ENCODE measurements at places on chromosomes 12 and 14. TPM values are rescaled to one million over a fixed set of nuclear protein-coding genes. Genes with fewer than 3 reads are reported as not detected.

DNA sequence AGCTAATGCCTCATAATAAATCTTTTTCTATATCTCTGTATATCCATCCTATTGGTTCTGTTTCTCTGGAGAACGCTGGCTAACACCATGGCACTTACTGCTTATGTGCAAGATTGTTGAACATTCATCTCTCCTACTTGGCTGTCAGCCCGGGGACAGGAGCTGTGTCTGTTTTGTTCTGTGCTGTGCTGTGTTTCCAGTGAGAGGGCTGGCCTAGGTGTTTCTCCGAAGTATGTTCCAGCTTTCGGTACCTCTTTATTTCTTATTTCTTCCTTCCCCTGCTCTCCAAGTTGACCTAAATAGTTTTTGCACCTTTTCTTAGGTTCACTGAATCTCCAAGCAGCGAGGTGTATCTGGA is 18.8 kb upstream of the NR4A1 start:
- peaks cover 7% of the 10 kb centered on the region for H3K4me1 ChIP-seq
- H3K4me3 ChIP-seq, result no peak overlapping the region
- H3K36me3 ChIP-seq, result no peaks in the 10 kb centered on the region
- H3K27ac ChIP-seq, result peak overlapping the region; percentile 80

DNA sequence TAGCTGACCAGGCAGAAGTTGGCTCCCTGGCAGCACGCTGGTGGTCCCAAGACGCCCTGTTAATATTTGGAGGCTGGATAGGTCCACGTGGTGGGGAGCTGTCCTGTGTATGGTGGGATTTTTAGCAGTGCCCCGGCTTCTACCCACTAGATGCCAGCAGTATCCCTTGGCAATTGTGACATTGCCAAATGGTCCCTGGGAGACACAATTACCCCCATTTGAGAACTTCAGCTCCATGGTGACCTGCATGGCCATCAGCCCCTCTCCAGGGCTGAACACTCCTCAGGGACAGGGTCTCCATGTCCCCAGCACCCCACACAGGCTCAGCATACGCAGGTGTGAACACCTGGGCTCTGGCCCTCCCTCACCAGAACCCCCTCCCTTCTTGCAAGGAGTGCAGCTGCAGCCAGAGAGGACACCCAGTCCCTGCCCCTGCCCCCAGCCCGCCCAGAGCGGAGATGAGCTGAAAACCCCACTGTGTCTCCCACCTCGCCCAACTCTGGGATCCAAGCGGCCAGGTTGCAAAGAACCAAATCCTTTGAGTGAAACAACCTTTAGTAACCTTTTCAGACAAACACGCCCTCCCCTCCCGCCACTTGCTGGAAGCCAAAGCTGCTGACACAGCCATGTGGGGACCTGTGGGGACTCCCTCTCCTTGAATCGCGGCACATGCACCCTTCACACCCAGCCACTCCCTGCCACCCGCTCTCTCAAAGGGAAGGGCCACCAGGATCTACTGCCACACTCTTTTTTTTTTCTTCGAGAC is 120.4 kb downstream of the CALM1 start:
- no peak overlapping the region for H3K27ac ChIP-seq
- no peaks in the 10 kb centered on the region for H3K36me3 ChIP-seq
- peak; percentile 61 for DNase-seq
- peaks cover 37% of the 10 kb centered on the region for H3K4me1 ChIP-seq
- no peaks in the 10 kb centered on the region for H3K27me3 ChIP-seq

- H3K4me3 ChIP-seq, result peak overlapping the region; percentile 62
- peaks cover 8% of the 10 kb centered on the region for H3K36me3 ChIP-seq
- peak overlapping the region; percentile 65 for H3K27ac ChIP-seq
Measured at GRCh38 chr14:104794631-104794992, 936 bp downstream of the AKT1 start.

DNA sequence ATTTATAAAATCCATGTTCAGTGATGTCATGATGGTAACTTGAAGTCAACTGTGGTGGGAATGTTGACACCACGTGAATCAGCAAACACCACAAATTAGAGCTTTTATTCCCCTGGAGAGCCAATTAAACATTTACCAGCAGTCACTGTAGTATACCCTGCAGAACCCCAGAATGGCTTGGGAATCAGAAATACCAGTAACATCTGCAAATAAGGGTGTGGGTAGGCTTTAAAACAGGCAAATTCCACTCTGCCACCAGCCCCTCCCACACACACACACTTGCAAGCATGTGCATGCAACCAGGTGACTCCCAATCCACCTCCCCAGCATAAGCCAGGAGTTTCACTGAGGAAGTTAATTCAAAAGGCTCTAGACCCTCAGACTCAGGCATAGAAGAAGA is 63.6 kb upstream of the TMEM263 start:
- H3K27me3 ChIP-seq, result no peaks in the 10 kb centered on the region
- DNase-seq, result peak; percentile 70
- H3K4me3 ChIP-seq, result no peak overlapping the region

- no peaks in the 10 kb centered on the region for H3K27me3 ChIP-seq
- no peak overlapping the region for H3K27ac ChIP-seq
- peak; percentile 46 for DNase-seq
Measured at GRCh38 chr14:70753518-70753953, 55.8 kb downstream of the MAP3K9 start.

GRCh38 chr14:93970965-93971634 is 5.3 kb downstream of the ASB2 start:
- no peaks in the 10 kb centered on the region for H3K27me3 ChIP-seq
- no peaks in the 10 kb centered on the region for H3K4me1 ChIP-seq
- H3K4me3 ChIP-seq, result peak overlapping the region; percentile 25
- no peak for DNase-seq

DNA sequence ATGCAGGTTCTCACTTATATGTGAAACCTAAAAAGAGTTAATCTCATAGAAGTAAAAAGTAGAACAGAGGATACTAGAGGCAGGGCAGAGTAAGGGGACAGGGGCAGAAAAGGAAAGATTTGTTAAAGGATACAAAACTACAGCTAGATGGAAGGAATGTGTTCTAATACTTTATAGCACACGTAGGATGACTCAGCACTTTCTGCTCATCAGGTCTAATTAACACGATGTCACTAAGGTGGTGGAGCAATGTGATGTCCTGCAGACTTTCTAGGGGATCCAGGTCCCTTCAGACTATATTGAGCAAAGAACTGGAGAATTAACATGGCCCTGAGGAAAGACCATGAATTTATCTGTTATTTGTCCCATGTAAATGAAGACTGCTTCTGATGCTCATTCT is 80.8 kb upstream of the CMKLR1 start:
- no peak for DNase-seq
- no peak overlapping the region for H3K4me3 ChIP-seq
- no peaks in the 10 kb centered on the region for H3K36me3 ChIP-seq
- no peak overlapping the region for H3K27ac ChIP-seq

GRCh38 chr12:92218394-92219077 is 72.9 kb upstream of the BTG1 start:
- no peak for DNase-seq
- H3K27ac ChIP-seq, result no peak overlapping the region
- no peak overlapping the region for H3K4me3 ChIP-seq

- peak overlapping the region; percentile 12 for H3K4me3 ChIP-seq
- H3K36me3 ChIP-seq, result no peaks in the 10 kb centered on the region
- H3K27me3 ChIP-seq, result peaks cover 95% of the 10 kb centered on the region
- H3K27ac ChIP-seq, result no peak overlapping the region
- DNase-seq, result no peak
- H3K4me1 ChIP-seq, result peaks cover 6% of the 10 kb centered on the region
Measured at GRCh38 chr14:36656687-36657398, 4.8 kb upstream of the PAX9 start.

- no peak overlapping the region for H3K27ac ChIP-seq
- DNase-seq, result no peak
- no peak overlapping the region for H3K4me3 ChIP-seq
- no peaks in the 10 kb centered on the region for H3K36me3 ChIP-seq
- H3K27me3 ChIP-seq, result no peaks in the 10 kb centered on the region
Measured at GRCh38 chr12:8816448-8817050, 5.9 kb upstream of the A2ML1 start.

DNA sequence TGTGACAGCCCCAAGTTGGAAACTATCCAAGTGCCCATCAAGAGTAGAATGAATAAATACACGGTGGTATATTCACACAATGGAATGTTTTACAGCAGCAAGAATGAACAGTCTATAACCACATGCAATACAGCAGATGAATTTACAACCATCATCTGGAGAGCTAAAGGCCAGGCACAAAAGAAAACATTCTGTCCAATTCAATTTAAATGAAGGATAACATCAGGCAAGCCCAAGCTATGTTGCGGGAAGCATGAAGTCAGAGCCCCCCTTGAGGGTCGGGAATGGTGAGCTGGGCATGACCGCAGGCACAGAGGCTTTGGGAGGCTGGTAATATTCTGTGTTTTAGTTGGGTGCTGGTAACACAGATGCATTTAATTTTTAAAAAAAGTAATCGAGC is 76.0 kb downstream of the SYNE3 start:
- H3K4me1 ChIP-seq, result no peaks in the 10 kb centered on the region
- H3K27ac ChIP-seq, result no peak overlapping the region
- no peaks in the 10 kb centered on the region for H3K27me3 ChIP-seq
- no peak overlapping the region for H3K4me3 ChIP-seq
- H3K36me3 ChIP-seq, result no peaks in the 10 kb centered on the region

DNA sequence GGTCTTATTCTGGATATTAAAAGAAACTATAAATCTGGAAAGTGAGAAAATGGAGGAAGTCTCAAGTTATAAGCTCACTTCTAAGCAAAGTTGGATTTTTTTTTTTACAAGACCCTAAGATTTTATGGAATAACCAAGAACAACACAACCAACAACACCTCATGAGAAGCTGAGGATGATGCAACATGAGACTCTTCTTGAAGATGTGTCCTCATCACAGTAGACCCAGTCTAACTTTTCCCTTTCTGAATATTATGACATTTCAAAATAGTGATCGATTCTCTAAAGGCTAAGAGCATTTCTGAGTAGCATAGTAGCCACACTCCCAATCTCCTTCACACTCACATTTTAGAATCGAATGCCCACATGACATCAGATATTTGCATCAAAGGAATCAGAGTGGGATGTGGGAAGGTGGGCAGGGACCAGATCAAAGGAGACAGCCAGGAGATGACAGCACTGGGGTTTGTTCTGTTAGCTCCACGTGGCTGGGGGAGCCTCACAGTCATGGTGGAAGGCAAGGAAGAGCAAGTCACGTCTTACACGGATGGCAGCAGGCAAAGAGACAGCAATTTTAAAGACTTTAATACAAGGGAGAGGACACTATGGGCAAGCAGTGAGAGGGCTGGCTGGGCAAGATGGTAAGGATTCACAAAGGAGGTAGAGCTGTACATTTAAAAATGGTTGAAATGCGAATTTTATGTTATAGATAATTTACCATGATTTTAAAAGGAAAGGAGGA is 90.7 kb upstream of the MYL2 start:
- no peaks in the 10 kb centered on the region for H3K4me1 ChIP-seq
- no peak overlapping the region for H3K27ac ChIP-seq
- H3K27me3 ChIP-seq, result no peaks in the 10 kb centered on the region
- H3K4me3 ChIP-seq, result no peak overlapping the region
- H3K36me3 ChIP-seq, result no peaks in the 10 kb centered on the region

DNA sequence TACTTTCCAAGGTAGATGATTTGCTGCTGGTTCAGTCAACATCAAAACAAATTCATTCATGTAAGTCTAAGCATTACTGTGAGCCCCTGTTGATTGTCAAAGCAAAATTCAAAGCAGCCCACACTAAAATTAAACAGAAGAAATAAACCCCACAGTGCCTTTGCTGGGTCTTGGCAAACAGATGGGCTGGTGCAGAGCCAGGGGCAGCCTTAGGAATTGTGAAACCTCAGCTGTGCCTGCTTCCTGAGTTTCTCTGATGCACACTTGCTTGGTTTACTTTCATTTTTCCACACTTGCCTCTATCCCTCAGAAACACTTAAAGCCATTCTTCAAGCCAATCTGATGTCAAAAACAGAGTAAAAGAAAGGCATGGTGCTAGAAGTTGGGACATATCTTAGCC is 6.6 kb upstream of the PLEKHG7 start:
- no peak overlapping the region for H3K4me3 ChIP-seq
- H3K27ac ChIP-seq, result no peak overlapping the region
- no peaks in the 10 kb centered on the region for H3K4me1 ChIP-seq

- H3K27me3 ChIP-seq, result no peaks in the 10 kb centered on the region
- no peak overlapping the region for H3K27ac ChIP-seq
- no peak overlapping the region for H3K4me3 ChIP-seq
- no peaks in the 10 kb centered on the region for H3K4me1 ChIP-seq
- no peaks in the 10 kb centered on the region for H3K36me3 ChIP-seq
Measured at GRCh38 chr14:31770271-31770670, 209.1 kb downstream of the NUBPL start.

DNA sequence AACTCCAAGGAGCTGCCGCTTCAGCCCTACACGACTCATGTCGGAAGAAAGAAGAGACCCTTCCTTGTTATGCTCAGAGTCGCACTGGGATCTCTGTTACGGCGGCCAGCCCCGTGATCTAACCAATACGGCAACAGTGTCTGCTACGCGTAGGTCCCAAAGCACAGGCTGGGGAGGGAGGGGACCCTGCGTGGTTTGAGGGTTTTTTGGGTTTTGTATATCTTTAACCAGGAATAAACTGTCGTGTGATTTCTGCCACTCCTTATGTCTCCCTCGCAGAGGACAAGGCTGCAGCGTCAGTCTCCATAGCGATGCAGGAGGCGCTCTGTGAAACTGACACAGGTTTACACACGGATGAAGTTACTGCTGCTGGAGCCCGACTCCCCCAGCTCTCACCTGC is 60.0 kb upstream of the DIO3 start:
- H3K27ac ChIP-seq, result no peak overlapping the region
- no peak for DNase-seq
- no peaks in the 10 kb centered on the region for H3K36me3 ChIP-seq
- no peaks in the 10 kb centered on the region for H3K27me3 ChIP-seq
- no peak overlapping the region for H3K4me3 ChIP-seq

DNA sequence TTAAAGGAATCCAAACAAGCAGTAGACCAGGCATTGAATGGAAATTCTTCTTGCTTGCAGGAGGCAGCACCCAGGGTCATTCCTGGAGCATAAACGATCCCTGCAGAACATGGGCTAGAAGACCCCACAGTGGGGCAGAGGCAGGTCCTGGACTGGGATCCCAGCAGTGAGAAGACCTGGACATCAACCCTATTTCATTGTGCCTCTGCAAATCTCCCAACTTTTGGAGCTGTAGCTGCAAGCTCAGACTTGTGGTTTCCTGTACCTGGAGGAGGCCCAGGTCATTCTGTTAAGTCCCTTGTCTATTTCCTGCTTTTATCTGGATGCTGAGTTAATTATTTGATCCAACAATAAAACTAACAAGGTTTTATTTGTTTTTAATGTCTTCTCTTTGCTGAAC is 61.7 kb downstream of the CALM1 start:
- H3K27me3 ChIP-seq, result no peaks in the 10 kb centered on the region
- H3K4me3 ChIP-seq, result no peak overlapping the region
- no peaks in the 10 kb centered on the region for H3K4me1 ChIP-seq
- DNase-seq, result no peak
- no peak overlapping the region for H3K27ac ChIP-seq
- H3K36me3 ChIP-seq, result no peaks in the 10 kb centered on the region

- no peak for DNase-seq
- H3K4me1 ChIP-seq, result no peaks in the 10 kb centered on the region
- no peak overlapping the region for H3K27ac ChIP-seq
- H3K4me3 ChIP-seq, result no peak overlapping the region
Measured at GRCh38 chr12:42819846-42820245, 230.3 kb upstream of the PRICKLE1 start.

The ETFBKMT gene
- 5.2 TPM for total RNA-seq

The RFLNA gene
- 44.8 TPM for total RNA-seq

The NFATC4 gene
- total RNA-seq, result 24.0 TPM

The NR4A1 gene
- 51.1 TPM for total RNA-seq

The FAM181A gene
- total RNA-seq, result not detected

The PLEKHA5 gene
- 31.0 TPM for total RNA-seq

The PLD4 gene
- not detected for total RNA-seq

The GPD1 gene
- 2.1 TPM for total RNA-seq

Measured in colonic mucosa (tissue), 4 donors.